HAP-1 (cell line): ENCODE measurements at places on chromosomes 3 and 15.
A peak's percentile ranks its signal among the peaks of the same experiment; 100 is the strongest.

DNA sequence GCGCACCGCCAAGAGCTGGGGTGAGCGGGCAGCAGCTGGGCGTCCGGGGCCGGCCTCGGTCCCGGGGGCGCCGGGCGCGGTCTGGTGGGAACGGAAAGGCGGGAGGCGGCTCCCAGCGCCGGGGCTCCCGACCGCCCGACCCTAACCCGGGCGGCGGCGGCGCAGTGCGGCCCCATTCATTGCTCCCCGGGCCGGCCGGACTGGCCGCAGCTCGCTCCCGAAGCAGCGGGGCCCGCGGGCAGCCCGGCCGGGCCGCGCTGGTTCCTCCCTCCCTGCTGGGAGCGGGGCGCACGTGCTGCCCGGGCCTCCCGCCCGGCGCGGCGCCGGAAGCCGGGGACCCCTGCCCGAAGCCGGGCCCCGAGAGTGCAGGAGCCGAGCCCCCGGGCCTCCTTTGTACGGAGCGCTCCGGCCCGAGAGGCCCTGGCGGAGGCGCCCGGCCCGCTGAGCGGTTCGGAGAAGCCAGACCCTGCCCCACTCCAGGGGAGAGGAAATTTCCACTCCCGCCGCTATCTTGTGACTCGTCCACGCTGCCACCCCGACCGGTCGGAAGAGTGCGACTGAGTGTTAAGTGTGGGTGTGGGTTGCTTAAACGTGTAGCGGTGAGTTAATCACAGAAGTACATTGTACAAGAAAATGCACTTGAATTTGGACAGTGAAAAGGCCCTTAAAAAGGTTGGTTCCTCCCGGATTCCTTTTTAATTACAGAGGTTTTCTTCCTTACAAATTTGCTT lies 613 bp downstream of the ATP1B3 start:
- peak; percentile 49 for DNase-seq

GRCh38 chr15:92958105-92958504 lies 58.0 kb downstream of the CHD2 start:
- no peak for DNase-seq

GRCh38 chr3:194989241-194989640 lies 281.7 kb downstream of the XXYLT1 start:
- no peak for DNase-seq

GRCh38 chr3:33807191-33807590 lies 8.8 kb downstream of the PDCD6IP start:
- no peak for DNase-seq

DNA sequence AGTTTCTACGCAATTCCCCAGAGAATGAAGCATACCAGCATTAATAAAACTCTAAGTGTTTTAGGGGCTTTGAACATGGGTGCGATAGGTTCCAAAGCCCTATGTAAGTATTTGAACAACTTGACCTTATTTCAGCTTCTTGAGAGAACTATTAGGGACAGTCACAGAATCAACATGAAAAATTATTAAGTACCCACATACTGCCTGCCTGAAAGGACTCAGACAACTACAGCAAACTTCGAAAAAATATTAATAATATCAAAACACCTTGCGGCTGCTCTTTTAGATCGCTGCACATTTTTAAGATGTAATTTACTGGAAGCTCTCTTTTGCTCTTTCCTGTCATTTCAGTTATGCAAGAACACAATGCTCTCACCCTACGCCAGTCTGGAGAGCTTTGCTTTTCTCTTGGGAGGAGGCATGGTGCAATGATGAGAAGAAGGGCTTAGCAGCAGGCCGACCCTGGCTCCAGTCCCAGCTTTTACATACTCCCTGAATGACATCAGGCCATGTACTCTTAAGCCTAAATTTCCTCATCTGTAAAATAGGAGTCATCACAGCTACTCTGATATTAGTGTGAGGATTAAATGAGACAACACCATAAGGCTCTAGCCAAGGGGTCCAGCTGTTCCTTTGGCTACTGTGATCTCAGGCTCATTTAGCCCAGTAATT lies 640.7 kb downstream of the FHIT start:
- no peak for DNase-seq

DNA sequence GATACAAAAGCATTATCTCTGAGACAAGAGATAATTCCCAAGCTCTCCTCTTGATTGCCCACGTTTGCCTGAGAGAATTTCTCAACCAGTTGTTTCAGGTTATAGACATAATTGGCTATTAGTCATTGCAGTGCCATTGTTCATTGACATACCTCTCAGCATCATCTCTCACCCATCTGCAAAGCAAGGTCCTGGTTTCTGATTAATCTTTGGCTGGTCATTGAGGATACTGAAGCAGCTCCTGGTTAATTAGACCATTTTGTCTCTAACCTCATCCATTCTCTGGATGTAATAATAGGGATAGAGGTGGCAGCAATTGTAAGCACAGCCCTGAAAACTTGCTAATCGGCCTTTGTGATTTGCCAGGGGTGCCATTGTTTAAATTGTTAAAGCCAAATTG lies 104.2 kb downstream of the CNTN6 start:
- DNase-seq, result no peak

DNA sequence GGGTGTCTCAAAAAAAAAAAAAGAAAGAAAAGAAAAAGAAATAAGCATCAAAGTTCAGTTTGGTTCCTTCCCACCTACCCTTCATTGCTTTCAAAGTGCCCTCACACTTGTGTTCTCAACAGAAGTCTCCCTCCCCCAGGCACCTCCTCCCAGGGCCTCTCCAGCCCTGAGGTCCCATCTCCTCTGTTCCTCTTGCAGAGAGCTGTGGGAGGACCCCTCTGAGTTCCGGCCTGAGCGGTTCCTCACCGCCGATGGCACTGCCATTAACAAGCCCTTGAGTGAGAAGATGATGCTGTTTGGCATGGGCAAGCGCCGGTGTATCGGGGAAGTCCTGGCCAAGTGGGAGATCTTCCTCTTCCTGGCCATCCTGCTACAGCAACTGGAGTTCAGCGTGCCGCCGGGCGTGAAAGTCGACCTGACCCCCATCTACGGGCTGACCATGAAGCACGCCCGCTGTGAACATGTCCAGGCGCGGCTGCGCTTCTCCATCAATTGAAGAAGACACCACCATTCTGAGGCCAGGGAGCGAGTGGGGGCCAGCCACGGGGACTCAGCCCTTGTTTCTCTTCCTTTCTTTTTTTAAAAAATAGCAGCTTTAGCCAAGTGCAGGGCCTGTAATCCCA lies 6.1 kb downstream of the CYP1A2 start:
- DNase-seq, result no peak

DNA sequence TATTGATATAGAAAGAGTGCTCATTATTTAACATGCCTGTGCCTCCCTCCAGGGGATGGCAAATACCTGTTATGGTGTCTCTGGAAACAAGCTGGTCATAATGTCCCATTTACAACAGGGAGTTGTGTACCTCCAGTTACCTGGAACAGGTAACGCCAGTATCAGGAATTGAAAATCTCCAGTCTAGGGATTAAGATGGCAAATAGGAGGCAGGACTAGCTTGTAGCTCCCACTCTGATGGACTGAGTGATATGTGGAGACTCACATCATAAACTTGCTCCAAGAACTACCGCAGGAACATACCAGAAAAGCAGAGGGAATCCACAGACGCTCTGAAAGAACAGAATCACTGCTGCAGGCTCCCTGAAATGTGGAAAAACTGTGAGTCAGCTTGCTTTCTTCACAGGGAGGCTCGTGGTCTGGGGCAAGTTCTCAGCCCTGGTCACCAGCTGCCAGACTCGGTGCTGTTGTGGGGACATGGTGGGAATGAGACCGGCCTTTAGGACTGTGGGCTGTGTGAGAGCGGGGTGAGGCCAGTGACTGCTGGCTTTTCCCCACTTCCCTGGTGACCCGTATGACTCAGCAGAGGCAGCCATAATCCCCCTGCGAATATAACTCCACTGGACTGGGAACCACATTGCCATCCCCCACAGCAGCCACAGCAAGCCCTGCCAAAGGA lies 97.4 kb downstream of the KCNAB1 start:
- no peak for DNase-seq
